ENCODE measurements at places on chromosomes 5 and 9. TPM values are rescaled to one million over a fixed set of nuclear protein-coding genes. Genes with fewer than 3 reads are reported as not detected.

The FSD1L gene
- 4.3 TPM for total RNA-seq

The COL23A1 gene
- total RNA-seq, result 0.49 TPM

The CATSPER3 gene
- 0.82 TPM for total RNA-seq

The NR4A3 gene
- 3.9 TPM for total RNA-seq

The C9 gene
- total RNA-seq, result not detected

The ARHGEF39 gene
- 34.0 TPM for total RNA-seq

The SV2C gene
- total RNA-seq, result 0.20 TPM

The KIAA0825 gene
- 1.5 TPM for total RNA-seq

The KCNV2 gene
- total RNA-seq, result not detected

The SOX30 gene
- 0.08 TPM for total RNA-seq

The SPAG8 gene
- 0.58 TPM for total RNA-seq

The FBN2 gene
- total RNA-seq, result 1.8 TPM

The COX7C gene
- 954 TPM for total RNA-seq

The PTGS1 gene
- 6.2 TPM for total RNA-seq

The PCDHA3 gene
- not detected for total RNA-seq

The SLC34A1 gene
- total RNA-seq, result not detected

The IFNB1 gene
- total RNA-seq, result not detected

The OXCT1 gene
- total RNA-seq, result 23.8 TPM

The SLC1A3 gene
- total RNA-seq, result 0.50 TPM

Data from colonic mucosa (tissue), 4 donors.